ENCODE measurements at places on chromosomes 2 and 18.

DNA sequence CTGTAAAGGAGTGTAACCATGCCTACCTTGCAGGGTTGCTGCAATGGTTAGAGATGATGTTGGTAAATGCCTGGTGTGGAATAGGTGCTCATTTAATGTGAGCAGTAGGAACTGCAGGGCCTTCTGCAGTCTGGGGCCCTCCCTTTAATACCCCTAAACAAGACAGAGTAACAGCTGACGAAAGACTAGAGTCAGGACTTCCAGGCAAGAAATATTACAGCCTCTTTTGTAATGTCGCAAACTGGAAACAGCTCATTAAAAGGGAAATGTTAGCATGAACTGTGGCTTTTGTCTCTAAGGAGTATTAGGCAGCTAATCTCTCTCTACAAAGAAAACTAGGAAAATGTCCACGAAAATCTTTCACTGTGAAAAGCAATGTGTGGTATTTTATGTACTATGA, 26.0 kb downstream of the MARCO start:
- no peak for DNase-seq

DNA sequence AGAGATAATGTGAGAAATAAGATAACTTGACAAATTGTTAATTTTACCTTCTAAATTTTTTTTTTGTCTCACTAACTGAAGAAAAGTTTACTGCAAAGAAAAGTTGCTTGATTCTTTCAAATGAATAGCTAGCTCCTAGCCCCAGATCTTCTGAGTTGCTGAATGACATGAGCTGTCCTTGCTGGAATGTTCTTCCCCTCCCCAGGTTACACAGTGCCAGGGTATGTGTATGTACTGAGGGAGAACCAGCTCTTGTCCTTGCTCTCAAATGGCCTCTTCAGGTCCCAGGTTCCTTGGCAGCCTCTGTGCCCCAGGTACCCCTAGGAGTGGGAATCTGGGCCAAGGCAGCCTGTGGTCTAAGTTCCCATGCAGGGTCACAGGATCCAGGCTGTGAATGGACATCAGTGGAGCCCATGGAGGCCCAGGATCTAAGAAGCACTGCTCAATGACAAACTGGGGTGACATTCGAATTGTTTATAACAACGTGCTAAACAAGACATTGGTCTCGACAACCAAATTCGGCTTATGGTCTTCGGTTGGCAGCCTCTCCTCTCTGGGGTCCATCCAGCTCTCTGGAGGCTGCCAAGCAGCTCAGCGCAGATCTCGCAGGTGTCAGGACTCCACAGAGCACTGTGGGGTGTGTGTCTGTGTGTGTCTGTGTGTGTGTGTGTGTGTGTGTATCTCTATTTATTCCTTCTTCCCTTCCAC, 17.1 kb upstream of the INO80C start:
- DNase-seq = no peak

- DNase-seq = no peak
Measured at GRCh38 chr2:238700117-238700457, 147.8 kb upstream of the TWIST2 start.

DNA sequence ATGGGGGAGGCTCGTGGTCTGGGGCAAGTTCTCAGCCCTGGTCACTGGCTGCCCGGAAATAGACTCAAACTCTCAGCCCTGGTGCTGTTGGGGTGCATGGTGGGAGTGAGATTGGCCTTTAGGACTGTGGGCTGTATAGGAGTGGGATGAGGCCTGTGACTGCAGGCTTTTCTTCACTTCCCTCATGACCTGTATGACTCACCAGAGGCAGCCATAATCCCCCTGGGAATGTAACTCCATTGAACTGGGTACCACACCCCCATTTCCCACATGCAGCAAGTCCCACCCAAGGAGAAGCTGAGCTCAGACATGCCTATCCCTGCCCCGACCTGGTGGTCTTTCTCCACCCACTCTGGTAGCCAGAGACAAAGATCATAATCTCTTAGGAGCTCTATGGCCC, 177.7 kb upstream of the OSR1 start:
- DNase-seq = no peak

DNA sequence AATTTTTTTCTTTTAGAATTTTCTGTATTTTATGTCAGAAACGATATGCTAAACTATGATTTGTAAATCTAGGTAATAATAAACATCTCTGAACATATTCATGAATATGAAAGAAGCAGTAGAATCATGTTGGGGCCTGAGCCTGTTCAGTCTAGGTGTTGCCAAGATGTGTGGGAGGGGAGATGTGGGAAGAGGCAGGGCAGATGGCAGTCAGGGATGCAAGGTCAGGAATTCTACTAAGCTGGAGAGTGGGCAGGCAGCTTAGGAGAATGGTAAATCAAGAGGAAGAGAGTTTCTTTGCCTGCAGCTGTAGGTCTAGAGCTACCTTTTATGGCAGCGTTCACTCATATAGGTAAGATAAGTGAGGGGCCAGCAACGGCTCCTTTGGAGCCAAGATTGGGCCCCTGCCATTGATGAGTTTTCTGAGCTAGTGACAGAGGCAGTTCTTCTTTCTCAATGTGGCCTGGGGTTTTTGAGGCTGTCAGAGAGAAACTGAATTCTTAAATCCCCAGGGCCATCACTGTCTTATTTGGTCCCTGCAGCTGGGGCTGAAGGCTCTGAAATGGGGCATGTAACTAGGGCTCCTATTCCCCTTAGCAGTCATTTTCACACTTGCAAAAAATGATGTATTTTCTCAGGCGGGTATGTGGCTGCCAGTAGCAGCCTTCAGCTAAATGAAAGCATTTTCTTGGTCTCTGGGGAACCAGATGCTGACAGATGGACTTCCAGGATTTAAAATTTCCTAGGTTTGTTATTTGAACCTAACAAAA, 232.8 kb downstream of the PIK3C3 start:
- DNase-seq = no peak

GRCh38 chr2:111702119-111702803, 181.7 kb downstream of the ANAPC1 start:
- DNase-seq = peak; percentile 14

DNA sequence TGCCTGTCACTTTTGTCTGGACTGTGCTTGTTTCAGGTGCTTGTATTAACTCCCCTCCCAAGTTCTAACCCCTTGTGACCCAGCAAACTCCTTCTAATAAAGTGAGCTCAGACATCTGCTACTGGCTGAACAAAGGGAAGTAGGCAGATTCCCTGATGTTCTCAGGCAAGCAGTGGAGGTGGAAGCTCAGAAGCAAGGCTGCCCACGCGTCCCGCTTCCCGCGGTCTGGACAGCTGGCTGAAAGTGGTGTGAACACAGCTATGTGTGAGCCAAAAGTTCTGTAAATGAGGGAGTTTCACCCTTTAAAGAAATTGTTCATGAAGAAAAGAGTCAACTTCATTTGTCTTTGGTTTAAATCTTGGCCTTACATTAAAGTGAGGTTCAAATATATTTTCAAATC, 40.0 kb downstream of the NAPG start:
- no peak for DNase-seq

DNA sequence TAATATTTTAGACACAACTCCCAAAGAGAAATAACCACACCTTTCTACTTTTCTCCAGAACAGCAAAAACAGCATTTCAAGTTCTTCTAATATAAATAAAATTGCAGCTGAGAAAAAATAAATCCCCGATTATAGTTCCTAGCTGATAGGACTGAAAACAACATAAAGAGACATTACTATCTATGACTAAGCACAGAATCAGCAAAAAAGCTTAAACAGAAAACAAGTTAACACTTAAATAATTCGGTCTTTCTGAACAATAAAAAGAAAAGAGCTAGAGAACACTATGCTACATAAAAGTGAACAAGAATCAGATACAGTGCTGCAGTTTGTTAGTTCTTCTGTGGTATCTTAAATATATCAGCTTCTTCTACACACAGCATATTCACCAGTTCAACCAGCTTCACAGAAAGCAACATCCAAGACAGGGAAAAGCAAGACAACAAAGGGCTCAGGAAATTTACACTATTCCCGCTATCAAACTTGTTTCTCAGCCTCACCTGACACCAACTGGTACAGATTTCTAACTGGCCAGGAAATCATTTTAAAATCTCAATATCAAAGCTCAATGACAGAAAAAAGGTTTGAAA, 28.6 kb downstream of the FEZ2 start:
- no peak for DNase-seq

GRCh38 chr2:182650704-182651103, 65.4 kb upstream of the DNAJC10 start:
- DNase-seq = no peak

DNA sequence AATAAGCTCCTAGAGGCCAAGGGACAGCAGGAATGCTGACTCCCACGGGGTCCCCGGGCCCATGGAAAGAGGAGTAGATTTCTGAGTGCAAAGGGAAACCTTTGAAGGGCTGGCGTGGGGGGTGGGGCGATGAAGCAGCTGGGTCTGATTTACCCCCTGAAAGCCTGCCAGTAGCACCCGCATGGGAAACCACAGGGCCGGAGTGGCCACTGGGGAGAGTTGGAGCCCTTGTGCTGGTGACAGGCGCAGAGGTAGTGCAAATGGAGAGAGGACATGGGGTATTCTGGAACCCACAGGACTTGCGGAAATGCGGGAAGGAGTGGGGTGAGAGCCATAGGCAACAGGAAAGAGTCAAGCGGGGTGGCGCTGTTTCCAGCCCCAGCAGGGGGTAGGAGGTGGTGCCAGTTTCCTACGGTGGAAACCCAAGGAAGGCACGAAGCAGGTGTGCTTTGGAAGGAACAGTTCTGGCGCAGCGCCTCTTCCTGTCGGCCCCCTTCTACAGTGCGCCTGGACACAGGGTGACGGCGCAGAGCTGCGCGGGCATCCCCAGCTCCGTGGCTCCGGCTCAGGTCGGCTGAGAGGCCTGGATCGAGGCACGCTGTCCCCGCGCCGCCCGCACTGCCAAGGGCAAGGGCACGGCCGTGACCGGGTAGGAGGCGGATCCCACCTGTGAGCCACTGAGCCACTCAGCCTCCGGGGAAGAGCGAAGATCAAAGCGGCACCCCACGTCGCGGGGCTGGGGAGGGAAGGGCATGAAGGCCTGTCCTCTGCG, 149.0 kb upstream of the GLI2 start:
- peak; percentile 21 for DNase-seq

DNA sequence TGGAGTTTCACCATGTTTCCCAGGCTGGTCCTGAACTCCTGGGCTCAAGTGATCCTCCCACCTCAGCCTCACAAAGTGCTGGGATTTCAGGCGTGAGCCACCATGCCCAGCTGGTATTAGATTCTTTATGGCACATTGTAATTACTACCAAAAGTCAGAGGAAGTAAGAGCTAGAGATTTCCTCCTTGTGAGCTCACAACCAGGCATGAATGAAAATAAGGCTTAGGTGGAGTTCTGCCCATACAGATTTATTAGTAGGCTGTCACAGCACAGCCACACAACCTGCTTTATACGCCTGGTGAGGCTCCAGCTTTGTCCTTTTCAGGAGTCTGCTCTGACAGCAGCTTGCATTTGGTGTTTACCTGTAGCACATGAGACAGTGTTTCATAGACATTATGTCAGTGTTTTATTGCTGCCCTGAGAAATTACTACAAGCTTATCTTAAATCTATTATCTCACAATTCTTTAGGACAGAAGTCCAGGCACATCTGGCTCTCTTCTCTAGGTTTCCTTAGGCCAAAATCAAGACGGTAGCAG, 156.6 kb downstream of the TANC1 start:
- no peak for DNase-seq

- DNase-seq = no peak
Measured at GRCh38 chr2:166331468-166331867, 44.3 kb downstream of the SCN9A start.

DNA sequence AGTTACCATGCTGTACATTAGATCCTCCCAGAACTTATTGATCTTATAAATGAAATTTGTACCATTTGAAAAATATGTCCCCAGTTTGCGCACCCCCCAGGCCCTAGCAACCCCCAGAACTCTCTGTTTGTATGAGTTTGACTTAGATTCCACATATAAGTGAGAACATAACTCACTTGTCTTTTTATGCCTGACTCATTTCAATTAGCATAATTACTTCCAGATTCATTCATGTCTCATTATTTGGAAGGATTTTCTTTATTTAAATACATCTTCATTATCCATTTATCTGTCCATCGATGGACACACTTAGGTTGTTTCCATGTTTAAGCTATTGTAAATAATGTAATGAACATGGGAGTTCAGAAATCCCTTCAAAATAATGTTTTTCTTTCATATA, 705.9 kb downstream of the CCDC85A start:
- DNase-seq = no peak

GRCh38 chr18:44579745-44580144, 100.9 kb upstream of the SETBP1 start:
- no peak for DNase-seq

DNA sequence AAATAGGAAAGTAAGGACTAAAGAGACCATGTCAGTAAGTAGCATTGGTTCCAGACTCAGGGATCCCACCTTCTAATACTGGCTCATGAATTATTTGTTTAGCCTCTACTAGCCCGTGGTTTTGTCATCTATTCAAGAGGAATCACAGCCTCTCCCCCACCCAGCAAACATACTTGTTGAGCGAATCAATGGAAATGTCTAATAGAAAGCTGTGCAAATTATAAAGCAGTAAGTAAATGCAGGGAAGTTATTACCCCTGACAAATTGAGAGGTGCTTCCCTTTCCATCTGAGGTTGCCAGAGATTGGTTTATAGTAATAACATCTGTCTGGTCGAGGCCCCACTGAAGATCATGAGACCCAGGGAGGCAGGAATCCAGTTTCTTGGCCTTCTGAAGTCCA, 219.3 kb upstream of the OSR1 start:
- DNase-seq = no peak

DNA sequence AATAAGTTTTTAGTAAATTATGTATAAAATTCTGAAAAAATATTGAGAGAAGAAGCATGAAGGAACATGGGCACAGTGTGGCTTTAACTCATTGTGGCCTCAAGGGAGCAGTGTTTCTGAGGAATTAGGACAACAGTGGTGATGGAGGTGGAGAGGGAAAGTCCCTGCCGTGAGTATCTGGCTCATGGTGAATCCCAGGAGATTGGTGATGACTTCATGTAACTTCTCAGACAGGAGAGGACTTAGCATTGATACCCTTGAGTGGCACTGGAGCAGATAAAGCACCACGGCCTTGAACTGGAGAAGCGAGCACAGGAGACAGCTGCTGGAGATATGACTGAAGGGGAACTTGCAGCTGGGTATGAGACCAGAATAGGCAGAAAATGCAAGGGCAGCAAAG, 35.0 kb upstream of the LRP1B start:
- DNase-seq = no peak

Data from NCI-H1930 (cell line).